Endothelial cell (in vitro differentiated cells): ENCODE measurements at places on chromosomes 12 and 14. TPM values are rescaled to one million over a fixed set of nuclear protein-coding genes. Genes with fewer than 3 reads are reported as not detected.

DNA sequence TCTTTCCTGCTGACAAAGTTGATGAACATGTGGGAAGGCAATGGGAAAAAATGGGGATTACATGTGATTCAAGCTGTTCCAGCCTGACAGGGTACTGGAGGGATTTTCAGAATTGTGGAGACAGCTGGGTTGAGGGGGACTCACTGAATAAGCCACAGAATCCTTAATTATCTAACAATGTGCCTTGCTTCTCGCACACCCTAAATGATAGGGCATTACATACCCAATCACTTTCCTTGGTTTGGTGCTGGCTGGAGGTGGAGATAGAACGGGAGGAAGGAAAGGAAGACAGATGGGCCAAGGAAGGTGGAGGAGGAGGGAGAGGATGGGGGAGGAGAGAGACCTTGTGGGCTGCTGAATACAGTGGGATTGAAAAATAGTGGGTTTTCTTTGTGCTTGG, 20.7 kb downstream of the PELI2 start:
- DNase-seq, result no peak
- H3K27me3 ChIP-seq, result peaks cover 3% of the 10 kb centered on the region
- no peak overlapping the region for H3K4me3 ChIP-seq
- H3K36me3 ChIP-seq, result no peaks in the 10 kb centered on the region
- H3K4me1 ChIP-seq, result peaks cover 49% of the 10 kb centered on the region

- peaks cover 18% of the 10 kb centered on the region for H3K4me1 ChIP-seq
- H3K36me3 ChIP-seq, result peaks cover 2% of the 10 kb centered on the region
- peak overlapping the region; percentile 93 for H3K4me3 ChIP-seq
Measured at GRCh38 chr14:52790011-52790755, 1.2 kb downstream of the GNPNAT1 start.

Gene KRT74
- not detected for total RNA-seq

GRCh38 chr12:62714774-62715721, 219.9 kb downstream of the PPM1H start:
- peaks cover 26% of the 10 kb centered on the region for H3K36me3 ChIP-seq
- peaks cover 3% of the 10 kb centered on the region for H3K27me3 ChIP-seq
- H3K4me1 ChIP-seq, result peaks cover 10% of the 10 kb centered on the region
- peak overlapping the region; percentile 42 for H3K27ac ChIP-seq
- DNase-seq, result no peak

GRCh38 chr12:53532524-53533445, 25.5 kb upstream of the NPFF start:
- peaks cover 39% of the 10 kb centered on the region for H3K36me3 ChIP-seq
- no peak for DNase-seq
- no peak overlapping the region for H3K27ac ChIP-seq
- peak overlapping the region; percentile 27 for H3K4me3 ChIP-seq

DNA sequence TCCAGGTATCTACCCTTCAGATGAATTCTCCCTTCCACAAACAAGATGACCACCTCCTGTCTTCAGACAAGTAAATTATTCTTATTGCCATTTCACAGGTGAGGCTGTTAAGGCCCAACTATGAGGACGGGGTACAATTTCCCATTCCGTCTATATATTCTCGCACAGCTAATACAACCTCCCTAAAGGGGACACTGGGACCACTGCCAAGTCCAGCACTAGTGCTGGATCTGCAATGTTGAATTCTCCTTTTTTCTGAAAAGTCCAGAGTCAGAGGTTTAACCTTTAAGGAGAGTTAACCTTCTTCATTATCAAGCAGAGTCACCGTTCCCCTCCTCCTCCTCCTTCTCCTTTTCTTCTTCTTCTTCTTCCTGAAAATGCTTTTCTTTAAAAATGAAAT, 130.4 kb upstream of the PARP11 start:
- H3K27me3 ChIP-seq, result no peaks in the 10 kb centered on the region
- peaks cover 16% of the 10 kb centered on the region for H3K4me1 ChIP-seq
- DNase-seq, result no peak
- no peak overlapping the region for H3K27ac ChIP-seq
- no peak overlapping the region for H3K4me3 ChIP-seq
- H3K36me3 ChIP-seq, result no peaks in the 10 kb centered on the region

GRCh38 chr12:7929083-7929792, 6.7 kb downstream of the SLC2A3 start:
- no peak overlapping the region for H3K27ac ChIP-seq
- no peak overlapping the region for H3K4me3 ChIP-seq
- peaks cover 7% of the 10 kb centered on the region for H3K4me1 ChIP-seq
- peaks cover 2% of the 10 kb centered on the region for H3K27me3 ChIP-seq

- H3K4me1 ChIP-seq, result peaks cover 3% of the 10 kb centered on the region
- DNase-seq, result no peak
- no peak overlapping the region for H3K27ac ChIP-seq
- no peaks in the 10 kb centered on the region for H3K36me3 ChIP-seq
Measured at GRCh38 chr14:59177262-59177661, 11.2 kb upstream of the DAAM1 start.

Gene AMDHD1
- total RNA-seq, result not detected

Gene DPF3
- total RNA-seq, result 3.0 TPM

DNA sequence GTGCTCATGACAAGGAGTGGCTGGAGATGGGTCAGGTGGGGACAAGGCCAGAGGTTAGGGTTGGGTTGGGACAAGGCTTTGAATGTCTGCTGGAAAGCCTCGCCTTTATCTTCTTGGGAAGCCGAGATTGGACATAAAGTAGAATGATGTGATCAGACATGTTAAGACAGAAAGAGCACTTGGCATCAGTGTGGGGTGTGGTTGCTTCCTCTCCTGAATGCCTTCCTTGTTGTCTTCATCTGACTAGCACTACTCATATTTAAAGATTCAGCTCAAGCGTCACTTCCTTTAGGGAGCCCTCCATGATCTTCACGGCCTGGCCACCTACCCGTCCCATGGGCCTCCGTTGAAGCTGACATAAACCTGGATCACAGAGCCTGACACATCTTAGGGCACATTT, 14.8 kb upstream of the C12orf75 start:
- no peak overlapping the region for H3K4me3 ChIP-seq
- H3K36me3 ChIP-seq, result peaks cover 8% of the 10 kb centered on the region
- no peak overlapping the region for H3K27ac ChIP-seq
- DNase-seq, result no peak

Gene ART4
- total RNA-seq, result 3.5 TPM

GRCh38 chr12:28460420-28461130, 270.3 kb downstream of the CCDC91 start:
- H3K27me3 ChIP-seq, result no peaks in the 10 kb centered on the region
- DNase-seq, result no peak
- H3K36me3 ChIP-seq, result no peaks in the 10 kb centered on the region
- no peak overlapping the region for H3K4me3 ChIP-seq

DNA sequence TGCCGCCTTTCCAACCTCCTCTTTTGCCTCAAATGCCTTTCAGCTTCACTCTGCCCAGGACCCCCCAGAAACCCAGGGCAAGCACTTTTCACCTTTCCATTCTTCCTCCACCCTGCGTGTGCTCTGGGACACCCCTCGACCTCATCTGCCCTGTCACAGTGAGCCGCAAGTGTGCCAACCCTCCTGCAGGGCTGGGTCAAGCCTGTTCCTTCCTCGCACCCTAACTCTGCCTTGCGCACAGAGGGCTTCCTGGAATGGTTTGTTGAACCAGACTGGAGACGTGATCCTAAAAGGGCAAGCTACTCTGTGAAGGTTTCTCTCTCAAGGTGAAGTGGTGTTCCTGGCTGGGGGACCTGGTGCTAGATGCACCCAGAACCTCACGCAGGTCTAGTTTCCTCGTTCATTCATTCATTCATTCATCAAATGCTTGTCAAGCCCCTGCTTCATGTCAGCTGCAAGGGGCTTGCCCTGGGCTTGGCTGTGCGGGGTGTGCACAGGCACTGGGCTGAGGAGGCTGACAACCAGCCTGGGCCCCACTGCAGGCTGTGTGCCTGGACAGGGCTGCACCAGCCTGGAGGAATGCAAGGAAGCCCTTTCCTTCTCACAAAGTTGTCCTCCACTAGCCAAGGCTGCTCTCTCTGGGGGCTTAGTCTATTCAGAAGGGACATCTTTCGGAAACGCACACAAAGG, 187.2 kb downstream of the CALM1 start:
- peaks cover 8% of the 10 kb centered on the region for H3K27me3 ChIP-seq
- DNase-seq, result no peak
- no peak overlapping the region for H3K4me3 ChIP-seq
- H3K27ac ChIP-seq, result no peak overlapping the region

Gene PPP1R1A
- 1.3 TPM for total RNA-seq

GRCh38 chr12:13992585-13992984, 11.2 kb upstream of the GRIN2B start:
- H3K27ac ChIP-seq, result no peak overlapping the region
- no peaks in the 10 kb centered on the region for H3K36me3 ChIP-seq
- no peak overlapping the region for H3K4me3 ChIP-seq
- no peak for DNase-seq

DNA sequence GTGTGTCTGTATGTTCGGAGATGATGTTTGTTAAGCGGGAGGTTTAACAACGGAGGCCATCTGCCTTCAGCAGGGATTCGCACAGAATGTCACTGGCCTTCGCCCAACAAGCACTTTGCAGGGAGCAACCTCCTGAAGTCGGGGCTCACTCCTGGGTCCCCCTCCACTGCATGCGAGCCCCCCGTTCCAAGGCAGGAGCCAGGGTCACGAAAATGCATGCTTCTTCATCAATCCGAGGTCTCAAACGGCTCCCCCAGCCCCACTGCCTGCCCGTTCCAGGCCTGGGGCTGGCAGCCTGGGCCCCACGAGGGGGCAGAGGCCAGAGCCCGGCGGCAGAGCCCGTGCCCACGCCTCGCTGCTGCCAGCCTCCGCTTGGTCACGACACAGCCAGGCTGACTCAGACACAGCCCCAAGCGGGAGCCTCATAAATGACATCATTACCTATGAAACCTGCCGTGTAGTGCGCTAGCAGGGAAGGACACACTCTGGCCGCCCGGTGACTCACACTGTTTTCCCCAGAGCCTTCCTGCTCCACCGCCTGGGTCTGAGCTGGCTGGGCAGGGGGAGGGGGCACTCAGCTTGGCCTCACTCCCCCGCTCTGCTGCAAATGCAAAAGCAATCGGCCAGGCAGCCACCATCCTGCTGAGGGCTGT, 169.5 kb upstream of the RTL1 start:
- peaks cover 9% of the 10 kb centered on the region for H3K4me1 ChIP-seq
- peak; percentile 67 for DNase-seq
- H3K27me3 ChIP-seq, result peaks cover 10% of the 10 kb centered on the region
- H3K36me3 ChIP-seq, result peaks cover 3% of the 10 kb centered on the region
- no peak overlapping the region for H3K4me3 ChIP-seq

- no peak for DNase-seq
- peak overlapping the region; percentile 31 for H3K4me3 ChIP-seq
- H3K27me3 ChIP-seq, result peaks cover 10% of the 10 kb centered on the region
- H3K36me3 ChIP-seq, result peaks cover 30% of the 10 kb centered on the region
Measured at GRCh38 chr14:101737414-101738339, 23.8 kb upstream of the PPP2R5C start.

Gene CCDC197
- not detected for total RNA-seq

Gene PPP1R36
- total RNA-seq, result 2.1 TPM

GRCh38 chr14:70027785-70028428, 148.7 kb downstream of the SMOC1 start:
- H3K36me3 ChIP-seq, result no peaks in the 10 kb centered on the region
- peaks cover 4% of the 10 kb centered on the region for H3K27me3 ChIP-seq
- DNase-seq, result peak; percentile 93
- no peak overlapping the region for H3K27ac ChIP-seq
- no peak overlapping the region for H3K4me3 ChIP-seq
- H3K4me1 ChIP-seq, result no peaks in the 10 kb centered on the region

Gene ENDOU
- total RNA-seq, result 1.6 TPM

Gene WSCD2
- not detected for total RNA-seq

DNA sequence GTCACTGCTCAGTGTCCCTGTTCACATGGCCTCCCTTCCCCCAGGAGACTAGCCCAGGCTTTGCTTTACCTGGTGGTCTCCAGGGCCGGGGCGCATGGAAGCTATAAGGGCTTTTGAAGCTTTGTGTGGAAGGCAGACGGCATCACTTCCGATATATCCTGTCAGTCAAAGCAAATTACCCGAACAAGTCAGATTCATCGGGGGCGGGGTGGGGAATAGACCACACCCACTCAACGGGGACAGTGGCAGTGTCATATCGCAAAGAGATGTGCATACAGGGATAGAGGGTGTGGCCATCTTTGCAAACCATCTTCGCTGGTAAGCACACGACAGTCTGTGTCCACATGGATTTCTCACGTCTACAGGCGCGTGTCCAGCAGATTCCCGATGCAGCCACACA, 127.3 kb downstream of the GLT1D1 start:
- no peak overlapping the region for H3K27ac ChIP-seq
- H3K4me3 ChIP-seq, result no peak overlapping the region
- H3K4me1 ChIP-seq, result no peaks in the 10 kb centered on the region

DNA sequence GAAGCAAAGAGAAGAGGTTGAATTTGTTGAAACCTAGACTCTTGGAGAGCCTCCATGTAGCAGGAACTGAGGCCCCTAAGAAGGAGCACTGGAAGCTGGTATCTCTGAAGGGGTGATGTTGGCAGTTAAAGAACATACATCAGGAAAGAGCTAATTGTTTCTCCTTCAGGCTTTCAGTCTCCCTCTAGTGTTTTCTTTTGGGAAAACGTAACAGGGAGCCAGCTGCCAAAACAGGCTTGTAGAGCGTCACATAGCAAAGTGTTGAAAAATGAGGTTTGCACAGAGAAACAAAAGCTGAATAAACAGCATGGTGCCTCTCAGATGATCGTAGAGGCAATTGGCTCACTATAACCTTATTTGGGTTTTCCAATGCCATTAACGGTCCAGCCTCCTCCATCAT, 46.9 kb upstream of the CAND1 start:
- no peaks in the 10 kb centered on the region for H3K36me3 ChIP-seq
- no peak overlapping the region for H3K27ac ChIP-seq

GRCh38 chr12:77131977-77132490, 66.7 kb upstream of the E2F7 start:
- H3K27ac ChIP-seq, result no peak overlapping the region
- H3K4me1 ChIP-seq, result no peaks in the 10 kb centered on the region

GRCh38 chr12:56678852-56679251, 9.2 kb downstream of the PTGES3 start:
- H3K27ac ChIP-seq, result no peak overlapping the region
- peaks cover under 1% of the 10 kb centered on the region for H3K4me1 ChIP-seq
- DNase-seq, result no peak
- peaks cover 13% of the 10 kb centered on the region for H3K36me3 ChIP-seq
- H3K4me3 ChIP-seq, result no peak overlapping the region
- H3K27me3 ChIP-seq, result no peaks in the 10 kb centered on the region

Gene CFAP251
- total RNA-seq, result 0.80 TPM

Gene HOXC4
- not detected for total RNA-seq

DNA sequence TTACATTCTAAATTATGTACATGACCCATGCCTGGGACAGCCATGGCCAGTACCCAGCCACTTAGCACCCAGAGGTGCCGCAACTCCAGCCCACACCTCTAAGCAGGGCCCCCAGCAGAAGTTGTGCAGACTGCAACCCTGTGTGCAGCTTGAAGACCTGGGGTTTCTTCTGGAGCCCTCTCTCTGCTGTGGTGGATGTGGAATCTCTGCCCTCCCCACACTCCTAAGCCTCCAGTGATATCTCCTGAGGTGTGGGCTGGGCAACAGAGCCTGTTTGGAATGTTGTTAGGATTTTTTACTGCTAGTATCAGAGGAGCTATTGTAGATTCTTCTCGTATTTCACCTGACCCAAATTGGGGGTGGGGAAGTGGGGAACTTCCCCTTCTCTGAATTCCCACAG, 59.4 kb upstream of the TUNAR start:
- H3K36me3 ChIP-seq, result no peaks in the 10 kb centered on the region
- no peak overlapping the region for H3K4me3 ChIP-seq
- no peaks in the 10 kb centered on the region for H3K27me3 ChIP-seq
- no peak for DNase-seq
